Breast epithelium (tissue), 4 donors: ENCODE measurements at places on chromosomes 4 and X. TPM values are rescaled to one million over a fixed set of nuclear protein-coding genes. Genes with fewer than 3 reads are reported as not detected.

DNA sequence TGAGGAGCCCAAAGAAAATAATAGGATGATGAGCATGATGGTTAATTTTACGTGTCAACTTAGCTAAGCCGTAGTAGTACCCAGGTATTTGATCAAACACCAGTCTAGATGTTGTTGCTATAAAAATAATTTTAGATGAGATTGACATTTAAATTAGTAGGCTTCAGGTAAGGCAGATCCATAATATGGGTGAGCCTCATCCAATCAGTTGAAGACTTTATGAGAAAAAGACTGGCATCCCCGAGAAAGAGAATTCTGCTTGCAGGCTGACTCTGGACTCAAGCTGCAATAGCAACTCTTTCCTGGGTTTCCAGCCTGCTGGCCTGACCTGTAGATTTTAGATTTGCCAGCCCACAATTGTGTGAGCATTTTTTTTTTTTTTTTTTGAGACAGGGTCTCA, 192.8 kb upstream of the LNX1 start:
- H3K4me3 ChIP-seq, result no peak overlapping the region
- no peaks in the 10 kb centered on the region for H3K36me3 ChIP-seq
- no peaks in the 10 kb centered on the region for H3K27me3 ChIP-seq

DNA sequence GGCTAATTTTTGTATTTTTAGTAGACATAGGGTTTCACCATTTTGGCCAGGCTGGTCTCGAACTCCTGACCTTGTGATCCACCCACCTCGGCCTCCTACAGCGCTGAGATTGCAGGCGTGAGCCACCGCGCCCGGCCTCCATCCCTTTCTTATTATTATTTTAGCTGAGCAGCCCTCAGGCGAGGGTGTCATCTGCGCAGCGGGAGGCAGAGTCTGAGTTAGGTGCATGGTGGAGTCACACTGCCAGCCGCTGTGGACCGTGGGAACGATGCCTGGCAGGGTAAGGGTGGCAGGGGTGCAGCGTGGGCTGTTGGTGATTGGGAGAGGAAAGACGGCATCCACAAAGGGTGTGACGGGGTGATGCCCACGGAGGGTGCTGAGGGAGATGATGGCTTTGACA, 491.8 kb upstream of the FAT1 start:
- no peaks in the 10 kb centered on the region for H3K36me3 ChIP-seq
- no peaks in the 10 kb centered on the region for H3K27me3 ChIP-seq
- no peak overlapping the region for H3K4me3 ChIP-seq

GRCh38 chrX:129193357-129193756, 329.9 kb downstream of the SMARCA1 start:
- H3K27ac ChIP-seq, result no peak overlapping the region
- no peaks in the 10 kb centered on the region for H3K27me3 ChIP-seq
- DNase-seq, result no peak
- no peak overlapping the region for H3K4me3 ChIP-seq
- no peaks in the 10 kb centered on the region for H3K36me3 ChIP-seq
- no peaks in the 10 kb centered on the region for H3K4me1 ChIP-seq

DNA sequence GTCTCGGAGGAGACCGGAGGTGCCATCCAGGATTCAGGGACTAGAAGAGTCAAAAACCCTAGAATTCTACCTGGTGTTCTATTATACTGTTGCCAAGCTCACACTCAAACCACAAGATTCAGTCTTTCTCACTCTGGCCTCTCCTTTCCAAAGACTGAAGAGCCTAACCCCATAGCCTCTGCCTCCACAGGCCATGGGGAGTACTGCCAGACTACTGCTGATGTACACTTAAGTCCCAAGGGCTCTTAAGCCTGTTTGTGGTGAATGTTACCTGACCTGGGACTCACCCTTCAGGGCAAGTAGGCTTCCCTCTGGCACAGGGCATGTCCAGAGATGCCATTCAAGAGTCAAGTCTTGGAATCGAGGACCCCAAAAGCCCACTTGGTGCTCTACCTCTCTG, 58.9 kb upstream of the IRS4 start:
- H3K4me3 ChIP-seq, result no peak overlapping the region
- H3K27ac ChIP-seq, result no peak overlapping the region
- H3K36me3 ChIP-seq, result no peaks in the 10 kb centered on the region
- H3K27me3 ChIP-seq, result peaks cover 18% of the 10 kb centered on the region
- no peaks in the 10 kb centered on the region for H3K4me1 ChIP-seq

DNA sequence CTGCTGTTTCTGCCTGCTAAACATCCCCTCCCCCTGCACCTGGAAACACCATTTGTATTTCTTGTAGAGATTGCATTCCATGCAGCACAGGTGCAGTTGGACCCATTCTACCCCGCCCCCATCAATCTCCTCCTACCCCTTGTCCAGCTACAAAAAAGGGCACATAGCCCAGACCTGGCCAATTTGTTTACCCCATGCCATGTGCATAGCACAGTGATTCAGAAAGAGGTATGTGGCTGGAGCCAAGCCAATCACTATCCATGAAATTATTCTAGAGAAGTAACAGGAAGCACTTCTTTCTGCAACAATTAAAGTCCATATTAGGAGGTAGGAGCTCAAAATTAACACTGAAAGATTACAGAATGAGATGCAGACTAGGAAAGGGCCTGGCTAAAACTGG, 20.2 kb upstream of the TMEM184C start:
- no peak overlapping the region for H3K4me3 ChIP-seq
- H3K4me1 ChIP-seq, result no peaks in the 10 kb centered on the region

GRCh38 chrX:38652934-38653442, 91.6 kb downstream of the TSPAN7 start:
- no peak overlapping the region for H3K4me3 ChIP-seq
- no peak for DNase-seq
- no peaks in the 10 kb centered on the region for H3K4me1 ChIP-seq
- H3K27ac ChIP-seq, result no peak overlapping the region

DNA sequence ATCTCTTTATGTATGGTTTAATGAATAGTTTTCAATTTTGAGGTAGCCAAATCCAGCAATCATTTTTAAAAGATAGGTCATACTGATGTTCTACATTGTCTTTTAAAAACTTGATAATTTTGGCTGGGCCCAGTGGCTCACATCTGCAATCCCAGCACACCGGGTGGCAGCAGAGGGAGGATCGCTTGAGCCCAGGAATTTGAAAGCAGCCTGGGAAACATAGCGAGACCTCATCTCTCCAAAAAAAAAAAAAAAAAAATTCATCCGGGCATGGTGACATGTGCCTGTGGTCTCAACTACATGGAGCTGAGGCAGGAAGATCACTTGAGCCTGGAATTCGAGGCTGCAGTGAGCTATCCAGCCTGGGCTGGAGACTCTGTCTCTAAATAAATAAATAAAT, 419.8 kb downstream of the GALNTL6 start:
- no peaks in the 10 kb centered on the region for H3K36me3 ChIP-seq
- no peak for DNase-seq
- no peaks in the 10 kb centered on the region for H3K4me1 ChIP-seq
- no peaks in the 10 kb centered on the region for H3K27me3 ChIP-seq
- no peak overlapping the region for H3K27ac ChIP-seq
- H3K4me3 ChIP-seq, result no peak overlapping the region

The IDS gene
- total RNA-seq, result 61.0 TPM

The GPR50 gene
- total RNA-seq, result 0.15 TPM

The SYN1 gene
- total RNA-seq, result not detected
